ENCODE measurements at places on chromosomes 7 and 10.

GRCh38 chr10:110226926-110227641 lies 19.7 kb downstream of the MXI1 start:
- DNase-seq, result peak; percentile 72

- DNase-seq, result no peak
Observed at GRCh38 chr7:80027611-80028173, 106.9 kb upstream of the GNAI1 start.

- no peak for DNase-seq
Observed at GRCh38 chr10:129524936-129525335, 57.9 kb downstream of the MGMT start.

DNA sequence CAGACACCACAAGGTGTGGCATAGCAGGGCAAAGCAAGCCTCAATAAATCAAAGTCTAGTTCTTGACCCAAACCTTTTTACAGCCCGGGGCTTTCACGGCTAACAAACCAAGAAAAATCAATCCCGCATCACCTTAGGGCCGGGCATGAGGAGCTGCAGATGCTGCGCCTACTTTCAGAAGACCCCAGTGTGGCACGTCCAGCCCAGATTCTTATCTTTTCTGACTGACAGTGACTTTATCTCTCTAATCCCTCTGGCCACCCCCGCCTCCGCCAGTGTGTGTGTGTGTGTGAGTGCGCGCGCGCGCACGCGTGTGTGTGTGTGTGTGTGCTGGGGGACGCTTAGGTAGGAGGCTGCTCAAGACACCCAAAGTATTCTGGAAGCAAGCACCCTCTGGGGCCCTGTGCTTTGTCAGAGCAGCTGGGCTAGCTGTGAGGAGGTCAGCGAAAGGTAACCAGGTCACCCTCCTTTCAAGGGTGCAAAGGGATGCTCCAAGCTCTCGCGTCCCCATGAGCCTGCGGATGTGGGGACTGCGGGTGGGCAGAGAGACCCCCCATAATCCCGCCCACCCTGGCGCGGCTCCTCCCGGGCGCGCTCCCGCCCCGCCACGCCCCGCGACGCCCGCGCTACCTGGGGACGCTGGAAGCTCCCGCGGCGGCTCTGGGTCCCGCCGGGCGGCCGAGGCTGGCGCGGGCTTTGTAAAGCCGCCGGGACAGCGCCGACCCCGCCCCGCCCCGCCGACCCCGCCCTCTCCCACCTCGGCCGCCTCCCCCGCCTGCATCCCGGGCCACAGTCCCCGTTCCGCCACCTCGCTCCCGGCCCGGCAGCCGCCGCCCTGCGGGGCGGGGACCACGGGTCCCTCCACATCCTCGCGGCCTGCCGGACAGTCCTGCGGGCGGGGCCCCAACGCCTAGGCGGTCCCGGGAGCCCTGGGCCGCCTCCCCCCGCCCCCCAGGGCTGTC lies 57.1 kb upstream of the RHOBTB1 start:
- DNase-seq, result no peak

GRCh38 chr10:123501148-123501547 lies 165.0 kb upstream of the GPR26 start:
- no peak for DNase-seq

DNA sequence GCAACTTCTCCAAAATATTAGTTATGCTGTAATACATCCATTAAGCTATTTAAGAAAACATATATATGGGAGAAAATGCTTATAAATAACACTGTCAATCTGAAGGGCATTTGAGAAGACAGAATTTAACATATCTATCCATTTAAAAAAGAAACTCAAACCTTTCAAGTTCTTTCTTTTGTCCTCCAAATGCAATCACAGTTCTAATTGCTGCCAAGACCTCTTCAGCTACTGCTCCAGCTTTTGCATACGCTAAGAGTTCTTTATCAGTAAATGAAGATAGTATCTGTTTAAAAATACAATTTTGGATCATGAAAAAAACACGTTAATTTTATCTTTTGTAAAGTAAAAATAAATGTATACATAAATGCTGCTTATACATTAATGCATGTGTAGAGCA lies 39.6 kb downstream of the ABCB1 start:
- DNase-seq, result no peak

DNA sequence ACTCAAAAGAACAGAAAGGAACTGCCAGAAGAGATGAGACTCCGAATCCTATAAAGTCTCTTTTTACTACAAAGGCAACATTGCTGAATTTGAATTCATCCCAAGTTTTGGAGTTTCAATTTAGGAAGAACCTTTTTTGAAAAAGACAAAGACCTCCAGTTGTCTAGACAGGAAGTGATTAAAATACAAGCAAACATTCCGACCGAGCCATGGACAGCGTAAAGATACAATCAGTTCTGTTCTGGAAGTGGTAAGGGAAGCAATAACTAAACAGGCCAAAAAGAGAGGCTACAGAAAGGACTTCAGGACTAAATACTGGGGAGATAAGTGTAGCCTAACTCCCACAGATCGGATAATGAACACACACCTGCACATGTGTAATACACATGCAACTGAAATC lies 101.0 kb downstream of the SMURF1 start:
- DNase-seq, result no peak
